ENCODE measurements at places on chromosomes 16 and 17.

DNA sequence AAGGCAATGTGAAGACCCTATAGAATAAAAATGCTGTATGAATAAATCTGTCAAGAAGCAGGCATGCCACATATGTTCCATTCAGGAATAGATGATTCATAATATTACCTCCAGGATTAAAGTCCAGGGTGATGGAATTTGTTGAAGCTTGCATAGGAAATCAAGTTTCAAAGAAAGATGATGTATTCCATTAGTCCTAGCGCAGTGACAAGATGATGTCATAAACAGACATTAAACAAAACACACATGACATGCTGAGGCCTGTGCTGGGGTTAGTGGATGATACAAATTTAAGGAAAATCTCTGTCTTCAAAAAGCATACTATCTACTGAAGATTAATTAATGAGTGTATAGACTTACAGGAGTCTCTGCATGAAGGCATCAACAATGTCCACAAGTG, 1025.2 kb downstream of the CDH11 start:
- DNase-seq: no peak

DNA sequence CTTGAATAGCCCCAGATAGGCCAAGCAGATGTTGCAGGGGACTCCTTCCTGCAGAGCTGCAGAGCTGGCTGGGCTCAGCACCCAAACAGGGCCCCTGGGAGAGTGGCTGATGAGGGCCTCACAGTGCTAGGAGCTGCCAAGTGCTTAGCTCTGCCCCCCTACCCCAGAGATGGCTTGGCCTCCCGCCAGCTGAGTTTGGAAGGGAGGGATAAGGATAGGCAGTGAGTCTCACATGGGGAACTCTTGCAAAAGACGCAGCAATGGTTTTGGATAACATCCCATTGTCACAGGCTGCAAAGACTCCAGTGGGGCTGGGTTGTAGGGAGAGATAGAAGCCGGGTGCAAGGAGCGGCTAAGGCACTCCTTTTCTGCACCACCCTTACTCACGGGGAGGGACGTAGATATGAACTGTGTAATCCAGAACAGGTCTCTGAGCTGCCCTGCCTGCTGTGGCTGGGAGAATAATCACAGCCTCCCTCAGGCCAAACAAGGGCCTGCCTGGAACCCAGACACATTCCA, 52.9 kb upstream of the MAF start:
- DNase-seq: no peak

GRCh38 chr16:6309271-6309670, 1023.4 kb upstream of the RBFOX1 start:
- no peak for DNase-seq

GRCh38 chr17:78652024-78652423, 74.8 kb upstream of the DNAH17 start:
- DNase-seq: no peak

GRCh38 chr16:2035431-2036199, 8.9 kb downstream of the NHERF2 start:
- DNase-seq: no peak

DNA sequence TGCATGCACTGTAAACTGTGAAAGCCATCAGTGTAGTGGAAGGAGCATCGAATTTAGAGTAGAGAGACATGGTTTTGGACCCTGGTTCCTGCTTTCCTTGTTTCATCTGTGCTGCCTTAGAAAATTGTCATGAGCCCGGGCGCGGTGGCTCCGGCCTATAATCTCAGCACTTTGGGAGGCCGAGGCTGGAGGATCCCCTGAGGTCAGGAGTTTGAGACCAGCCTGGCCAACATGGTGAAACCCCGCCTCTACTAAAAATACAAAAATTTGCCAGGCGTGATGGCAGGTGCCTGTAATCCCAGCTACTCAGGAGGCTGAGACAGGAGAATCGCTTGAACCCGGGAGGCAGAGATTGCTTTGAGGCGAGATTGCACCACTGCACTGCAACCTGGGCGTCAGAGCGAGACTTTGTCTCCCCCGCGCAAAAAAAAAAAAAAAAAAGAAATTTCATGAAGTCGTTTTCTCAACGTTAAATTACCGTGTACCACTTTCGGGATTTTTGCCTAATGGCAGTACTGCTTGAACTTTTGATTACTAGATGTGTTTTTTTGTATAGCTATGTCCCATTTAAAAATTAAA, 912 bp downstream of the COQ7 start:
- no peak for DNase-seq

- DNase-seq: no peak
Observed at GRCh38 chr17:33234930-33235685, 58.0 kb downstream of the ASIC2 start.

DNA sequence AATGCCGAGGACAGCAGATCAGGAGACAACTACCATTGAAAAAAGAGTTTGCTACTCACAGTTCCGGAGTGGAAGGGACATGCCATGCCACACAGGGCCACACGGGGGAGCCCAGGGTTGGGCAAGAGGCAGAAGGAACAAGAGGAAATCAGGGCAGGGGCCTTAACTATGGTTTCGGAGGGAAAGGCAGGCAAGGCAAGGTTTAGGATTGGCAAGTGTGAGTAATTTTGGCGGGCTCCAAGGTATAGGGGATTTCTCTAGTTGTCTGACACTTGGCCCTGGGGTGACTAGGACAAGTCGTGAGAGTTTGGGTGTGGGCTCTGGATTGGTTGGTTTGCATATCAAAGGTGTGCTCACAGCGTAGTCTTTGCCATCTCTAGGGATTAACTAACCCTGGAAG, 27.0 kb upstream of the NTN1 start:
- peak; percentile 10 for DNase-seq

GRCh38 chr16:16010194-16010593, 60.8 kb downstream of the ABCC1 start:
- DNase-seq: no peak

DNA sequence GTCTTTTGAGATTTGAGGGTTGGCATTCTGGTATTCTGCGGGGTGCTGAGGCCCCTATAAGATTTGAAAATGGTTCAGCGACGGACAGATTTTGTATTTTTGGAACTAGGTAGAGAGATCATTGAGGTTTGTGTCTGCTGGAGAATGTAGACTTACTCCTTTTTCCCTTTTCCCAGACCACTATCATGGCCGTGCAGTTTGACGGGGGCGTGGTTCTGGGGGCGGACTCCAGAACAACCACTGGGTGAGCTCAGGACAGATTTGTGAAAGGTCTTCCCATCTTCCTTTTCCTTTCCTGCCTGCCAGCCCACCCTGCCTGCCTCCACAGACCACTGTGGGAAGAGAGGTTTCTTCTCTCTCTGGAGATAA, 572 bp downstream of the PSMB6 start:
- DNase-seq: no peak

DNA sequence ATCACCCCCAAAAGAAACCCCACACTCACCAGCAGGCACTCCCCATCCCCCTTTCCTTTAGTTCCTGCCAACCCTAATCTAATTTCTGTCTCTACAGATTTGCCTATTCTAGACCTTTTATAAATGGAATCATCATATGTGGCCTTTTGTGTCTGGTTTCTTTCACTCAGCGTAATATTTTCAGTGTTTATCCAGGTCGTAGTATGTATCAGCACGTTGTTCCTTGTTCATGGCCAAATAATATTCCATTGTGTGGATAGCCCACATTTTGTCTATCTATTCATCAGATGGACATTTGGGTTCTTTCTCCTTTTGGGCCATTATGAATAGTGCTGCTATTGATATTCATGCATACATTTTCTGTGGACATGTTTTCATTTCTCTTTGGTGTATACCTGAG, 73.6 kb downstream of the OR1D5 start:
- DNase-seq: no peak

DNA sequence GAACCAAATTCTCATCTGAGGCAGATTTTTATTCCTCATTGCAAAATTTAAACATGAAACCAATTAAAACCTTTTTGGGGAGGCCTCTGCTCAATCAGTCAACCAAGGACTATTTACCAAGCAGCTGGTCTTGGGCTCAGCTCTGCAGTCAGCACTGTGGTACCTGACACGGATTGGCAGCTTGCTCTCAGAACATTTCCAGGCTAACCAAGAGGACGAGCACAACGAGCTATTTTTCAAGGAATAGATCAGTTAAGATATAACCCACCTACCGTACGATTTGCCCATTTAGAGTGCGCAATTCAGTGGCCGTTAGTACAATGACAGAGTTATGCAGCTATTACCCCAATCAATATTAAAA, 26.4 kb upstream of the KLHDC4 start:
- no peak for DNase-seq

DNA sequence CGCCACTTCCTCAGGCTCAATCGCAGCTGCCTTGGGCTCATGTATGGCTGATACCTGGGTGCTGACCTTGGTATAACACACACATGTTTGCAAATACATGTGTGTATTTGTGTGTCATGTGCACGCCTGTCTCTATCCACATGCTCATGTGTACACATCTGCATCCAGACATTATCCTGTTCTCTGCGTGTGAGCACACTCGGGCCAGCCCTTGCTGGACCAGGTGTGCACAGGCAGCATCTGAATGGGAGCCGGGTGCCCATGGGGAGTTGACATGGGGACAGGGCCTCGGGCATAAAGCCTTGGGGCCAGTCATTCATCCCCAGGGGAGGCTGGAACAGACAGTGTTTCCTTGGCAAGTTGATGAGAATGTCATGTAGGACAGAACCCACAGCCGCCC, 29.1 kb upstream of the CRHR1 start:
- DNase-seq: no peak

GRCh38 chr17:292016-292415, 60.6 kb downstream of the RPH3AL start:
- DNase-seq: no peak

DNA sequence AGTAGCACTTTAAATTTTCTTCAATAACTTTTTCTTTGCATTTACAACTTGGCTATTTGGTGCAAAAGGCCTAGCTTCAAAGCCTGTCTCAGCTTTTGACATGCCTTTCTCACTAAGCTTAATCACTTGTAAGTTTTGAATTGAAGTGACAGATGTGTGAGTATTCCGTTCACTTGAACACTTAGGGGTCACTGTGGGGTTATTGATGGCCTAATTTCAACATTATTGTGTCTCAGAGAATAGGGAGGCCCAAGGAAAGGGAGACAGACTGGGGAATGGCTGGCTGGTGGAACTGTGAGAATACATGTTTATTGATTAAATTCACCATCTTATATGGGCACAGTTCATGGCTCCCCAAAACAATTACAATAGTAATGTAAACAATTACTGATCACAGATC, 84.1 kb downstream of the TAOK1 start:
- DNase-seq: no peak

GRCh38 chr17:83084621-83085056, 5.2 kb downstream of the METRNL start:
- DNase-seq: no peak

DNA sequence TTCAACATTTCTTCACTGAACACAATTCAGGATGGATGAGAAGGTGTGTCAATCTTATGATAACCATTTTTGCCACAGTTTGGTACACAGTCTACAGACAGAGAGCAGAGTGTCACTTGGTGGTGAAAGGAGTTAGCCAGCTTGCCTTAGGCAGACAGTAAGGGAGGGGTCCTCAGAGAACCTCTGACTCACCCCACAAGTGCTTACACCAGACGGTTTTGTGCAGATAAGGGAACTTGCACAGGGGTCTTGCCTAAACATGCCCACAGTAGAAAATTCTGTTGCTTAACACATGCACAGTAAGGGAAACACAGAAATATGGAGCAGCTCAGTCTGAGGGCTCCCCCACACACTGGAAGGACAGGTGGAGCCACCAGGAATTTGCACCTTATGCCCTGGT, 204.5 kb upstream of the CDH8 start:
- DNase-seq: no peak

DNA sequence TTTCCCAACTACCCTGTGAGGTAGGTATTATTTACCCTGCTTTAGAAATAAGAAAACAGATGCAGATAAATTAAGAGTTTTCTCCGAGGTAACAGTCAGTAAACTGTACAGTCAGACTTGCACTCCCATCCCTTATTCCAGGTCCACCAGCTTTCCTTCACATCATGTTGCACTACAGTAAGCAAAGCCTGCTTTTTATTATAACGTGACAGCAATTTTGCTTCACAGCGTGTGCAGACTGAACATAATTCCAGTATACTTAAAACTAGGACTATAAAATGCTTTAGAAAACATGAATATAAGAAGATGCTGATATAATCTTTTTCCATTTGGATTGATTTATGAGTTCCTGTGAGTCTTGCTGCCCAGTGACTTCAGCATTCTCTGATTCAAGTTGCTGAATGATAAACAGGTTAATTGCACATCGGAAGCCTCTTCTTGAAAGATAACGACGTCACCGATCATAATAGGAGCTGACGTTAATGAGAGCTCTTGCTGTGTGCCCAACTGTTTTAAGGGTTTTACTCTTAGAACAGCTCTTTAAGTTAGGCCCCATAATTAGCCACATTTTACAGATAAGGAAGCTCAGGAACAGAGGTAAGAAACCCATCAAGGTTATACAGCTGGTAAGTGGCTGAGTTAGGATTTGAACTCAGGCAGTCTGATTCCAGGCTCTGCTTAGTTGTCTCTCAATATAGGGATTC, 1.4 kb downstream of the LIG3 start:
- no peak for DNase-seq

DNA sequence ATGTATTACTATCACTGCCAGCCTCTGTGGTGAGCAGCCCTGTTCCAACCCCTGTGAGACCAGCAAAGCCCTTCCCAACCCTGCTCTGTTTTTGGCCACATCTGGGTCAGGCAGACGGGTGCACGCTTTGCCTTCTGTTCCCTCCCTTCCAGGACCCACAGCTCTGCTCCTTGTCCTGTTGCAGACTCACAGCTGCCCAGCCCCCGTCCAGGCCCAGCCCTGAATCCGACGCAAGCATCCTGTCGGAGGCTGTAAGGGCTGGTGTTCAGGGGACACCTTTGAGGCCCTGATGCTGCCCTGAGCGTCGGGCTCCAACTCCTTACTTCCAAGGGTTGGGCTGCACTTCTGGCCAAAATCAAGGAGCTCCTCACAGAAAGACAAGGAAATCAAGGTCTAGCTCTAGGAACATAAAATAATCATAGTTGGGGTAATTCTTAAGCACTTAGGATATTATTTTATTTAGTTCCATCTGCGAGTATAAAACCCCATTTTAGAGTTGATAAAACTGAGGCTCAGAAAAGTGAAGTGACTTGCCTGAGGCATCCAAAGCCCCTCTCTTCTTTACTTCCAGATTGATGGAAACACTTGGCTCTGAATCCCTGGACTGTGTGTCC, 14.3 kb upstream of the SRCIN1 start:
- no peak for DNase-seq

DNA sequence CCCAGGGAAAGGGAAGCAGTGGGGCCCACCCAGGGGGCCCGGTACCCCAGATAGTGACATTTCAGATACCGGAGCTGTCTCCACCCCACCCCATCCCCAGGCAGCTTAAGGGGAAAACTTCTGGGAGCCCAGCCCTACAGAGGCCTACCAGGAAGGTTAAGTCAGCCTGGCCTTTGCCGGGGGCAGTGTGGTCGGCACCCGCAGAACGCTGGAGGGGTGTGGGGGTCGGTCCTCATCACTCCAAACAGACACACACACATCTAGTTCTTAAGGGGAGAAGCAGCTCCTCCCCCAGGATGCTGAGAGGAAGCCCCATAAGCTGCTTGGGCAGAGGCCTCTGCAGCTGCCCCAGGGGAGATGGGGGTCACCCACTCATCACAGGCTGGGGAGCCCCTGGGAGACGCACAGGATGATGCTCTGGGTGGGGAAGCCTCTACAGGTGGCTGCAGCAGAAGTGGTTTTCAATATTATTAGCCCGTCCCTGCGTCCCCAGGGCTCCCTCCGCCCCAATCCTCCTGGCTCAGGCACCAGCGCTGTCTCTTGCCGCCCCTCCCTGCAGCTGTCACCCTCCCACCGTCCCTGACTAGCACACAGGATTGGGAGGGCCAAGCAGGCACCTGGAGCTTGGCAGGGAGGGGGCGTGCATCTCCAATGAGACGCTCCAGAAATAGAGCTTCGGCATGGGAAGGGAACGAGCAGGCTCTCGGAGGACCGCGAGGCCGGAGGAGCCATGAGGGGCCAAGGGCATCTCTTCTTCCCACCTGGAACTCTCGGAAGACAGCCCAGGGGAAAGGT, 1.4 kb upstream of the ABR start:
- no peak for DNase-seq

All from NCI-H446 (cell line).